NT2/D1 (cell line): ENCODE measurements at places on chromosomes 16 and 17.

- no peak for DNase-seq
Measured at GRCh38 chr16:9900576-9900975, 281.7 kb downstream of the GRIN2A start.

GRCh38 chr16:24939738-24940137 lies 75.4 kb downstream of the ARHGAP17 start:
- no peak for DNase-seq

GRCh38 chr16:11076259-11077018 lies 132.1 kb downstream of the CLEC16A start:
- no peak for DNase-seq

GRCh38 chr16:80667925-80668324 lies 127.1 kb downstream of the DYNLRB2 start:
- DNase-seq, result no peak

- peak; percentile 66 for DNase-seq
Measured at GRCh38 chr17:29219378-29220047, 27.1 kb upstream of the CRYBA1 start.

DNA sequence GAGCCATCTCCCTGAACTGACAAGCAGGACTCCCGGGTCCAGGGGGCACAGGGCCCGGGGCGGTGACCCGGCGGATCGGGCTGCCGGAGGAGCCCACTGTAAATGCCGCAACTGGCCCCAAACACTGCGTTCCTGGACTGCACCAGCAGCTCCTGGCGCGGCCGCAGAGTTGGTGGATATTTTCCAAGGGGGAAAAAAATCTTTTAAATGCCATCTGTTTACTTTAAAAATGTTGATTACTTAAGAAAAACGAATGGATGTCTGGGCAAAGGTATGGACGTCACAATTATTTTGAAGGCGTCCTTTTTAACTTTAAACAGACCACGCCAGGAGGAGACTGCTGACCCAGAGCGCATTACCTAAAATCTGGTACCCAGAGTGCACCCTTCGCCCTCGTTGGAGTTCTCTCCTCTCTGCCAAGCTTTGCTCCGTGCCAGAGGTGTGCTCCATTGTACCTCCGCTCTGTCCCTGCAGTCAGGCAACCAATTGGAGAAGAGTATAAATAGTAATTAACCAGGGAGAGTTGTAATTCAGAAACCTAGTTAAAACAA lies 3.4 kb downstream of the HS3ST3B1 start:
- DNase-seq, result no peak

- no peak for DNase-seq
Measured at GRCh38 chr17:43823350-43824084, 9.4 kb downstream of the MPP3 start.

DNA sequence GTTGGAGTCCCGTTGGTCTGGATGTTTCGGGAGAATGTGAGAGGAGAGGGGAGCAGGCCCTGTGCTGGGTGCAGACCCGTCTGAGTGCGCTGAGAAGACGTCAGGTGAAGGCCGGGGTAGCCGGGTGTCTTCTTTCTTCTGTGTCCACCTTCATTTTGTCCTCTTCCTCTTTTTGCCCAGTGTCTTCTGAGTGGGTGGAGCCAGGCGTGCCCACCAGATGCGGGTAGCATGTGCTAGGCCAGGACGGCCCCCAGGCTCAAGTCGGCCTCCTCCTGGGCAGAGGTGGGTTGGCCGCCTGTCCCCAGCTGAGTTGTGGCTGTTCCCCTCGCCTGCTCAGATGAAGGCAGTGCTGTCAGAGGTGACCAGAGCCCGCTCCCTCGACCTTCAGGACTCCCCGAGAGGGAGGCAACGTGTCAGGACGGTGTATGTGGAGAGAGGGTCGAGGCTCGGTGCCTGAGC lies 3.5 kb downstream of the METRNL start:
- DNase-seq, result no peak

- no peak for DNase-seq
Measured at GRCh38 chr17:51647067-51647466, 386.7 kb downstream of the UTP18 start.

GRCh38 chr16:50602531-50603205 lies 54.5 kb downstream of the NKD1 start:
- no peak for DNase-seq

GRCh38 chr17:37605081-37605480 lies 4.1 kb downstream of the SYNRG start:
- DNase-seq, result no peak

DNA sequence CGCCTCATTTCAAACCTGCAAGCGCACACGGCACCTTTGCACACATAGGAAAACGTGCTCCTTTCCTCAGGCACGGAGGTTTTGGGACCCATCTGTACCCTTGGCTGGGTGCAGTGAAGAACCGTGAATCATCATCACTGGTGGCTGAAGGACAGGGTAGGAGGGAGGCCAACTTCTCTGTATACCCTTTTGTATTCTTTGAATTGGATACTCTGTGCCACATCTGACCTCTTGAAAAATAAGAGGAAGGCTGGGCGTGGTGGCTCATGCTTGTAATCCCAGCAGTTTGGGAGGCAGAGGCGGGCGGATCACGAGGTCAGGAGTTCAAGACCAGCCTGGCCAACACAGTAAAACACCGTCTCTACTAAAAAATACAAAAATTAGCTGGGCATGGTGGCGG lies 11.7 kb downstream of the GPRC5B start:
- DNase-seq, result no peak

- no peak for DNase-seq
Measured at GRCh38 chr17:14593956-14594355, 293.1 kb downstream of the HS3ST3B1 start.

DNA sequence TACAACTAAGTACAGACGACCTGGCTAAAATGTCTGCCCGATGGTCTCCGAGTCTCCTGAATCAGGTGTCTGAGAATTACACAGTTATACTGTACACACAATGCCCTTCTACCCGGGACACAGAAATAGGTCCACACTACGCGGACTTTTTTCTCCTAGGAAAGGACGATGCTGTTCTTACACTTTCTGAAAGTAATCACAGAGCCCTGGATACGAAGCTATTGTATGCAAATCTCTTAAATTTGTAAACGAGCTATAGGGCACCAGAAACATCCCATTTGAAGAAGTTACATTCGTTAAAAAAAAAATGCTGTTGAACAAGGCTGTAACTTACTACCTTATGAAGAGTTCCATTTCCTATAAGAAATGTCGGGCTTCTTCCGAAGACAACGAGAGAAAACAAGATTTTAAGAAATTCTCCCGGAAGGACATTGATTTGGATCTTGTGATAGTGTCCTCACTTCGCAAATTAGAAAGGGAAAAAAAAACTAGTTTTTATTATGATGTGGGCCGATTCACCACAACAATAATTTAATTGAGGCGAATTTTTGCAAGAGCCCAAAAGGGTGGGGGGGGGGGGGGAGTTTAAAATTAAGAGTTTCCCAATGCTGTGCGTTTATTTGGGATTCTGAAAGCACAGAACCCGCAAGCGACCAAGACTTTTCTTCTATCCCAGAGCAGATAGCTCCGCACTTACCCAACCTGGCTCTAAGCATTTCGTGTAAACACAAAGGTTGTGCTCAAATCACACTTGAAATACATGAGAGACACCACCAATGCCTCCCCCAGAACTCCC lies 1.5 kb upstream of the SOX9 start:
- DNase-seq, result no peak

DNA sequence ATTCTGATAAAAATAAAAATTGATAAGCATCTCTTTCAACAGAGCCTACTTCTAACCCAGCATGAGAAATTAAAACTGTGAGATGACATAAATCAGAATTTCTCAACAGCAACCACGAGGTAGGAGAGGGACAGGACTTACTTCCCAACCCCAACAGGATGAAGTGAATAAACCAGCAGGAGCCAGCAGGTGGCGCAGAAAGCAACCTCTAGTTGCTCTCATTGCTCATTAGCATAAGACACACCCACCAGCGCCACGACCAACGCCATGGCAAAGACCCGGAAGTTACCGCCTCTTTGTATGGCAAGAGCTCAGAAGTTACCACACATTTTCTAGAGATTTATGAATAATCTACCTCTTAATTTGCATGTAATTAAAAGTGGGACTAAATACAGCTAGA lies 189.4 kb upstream of the CDH8 start:
- peak; percentile 64 for DNase-seq

DNA sequence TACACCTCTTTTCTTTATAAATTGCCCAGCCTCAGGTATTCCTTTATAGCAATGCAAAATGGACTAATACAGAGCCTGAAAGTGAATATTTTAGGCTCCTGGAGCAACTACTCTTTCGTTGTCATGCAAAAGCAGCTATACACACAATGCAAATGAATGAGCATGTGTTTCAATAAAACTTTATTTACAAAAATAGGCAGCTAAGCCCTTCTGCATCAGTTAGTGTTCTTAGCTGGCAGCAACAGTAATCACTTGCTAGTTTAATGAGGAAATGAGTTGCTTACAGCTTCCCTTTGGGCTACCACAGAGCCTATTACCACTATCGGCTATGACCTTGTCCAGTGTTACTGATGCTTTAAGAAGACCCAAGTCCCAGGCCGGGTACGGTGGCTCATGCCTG lies 402.9 kb downstream of the XYLT1 start:
- DNase-seq, result no peak

DNA sequence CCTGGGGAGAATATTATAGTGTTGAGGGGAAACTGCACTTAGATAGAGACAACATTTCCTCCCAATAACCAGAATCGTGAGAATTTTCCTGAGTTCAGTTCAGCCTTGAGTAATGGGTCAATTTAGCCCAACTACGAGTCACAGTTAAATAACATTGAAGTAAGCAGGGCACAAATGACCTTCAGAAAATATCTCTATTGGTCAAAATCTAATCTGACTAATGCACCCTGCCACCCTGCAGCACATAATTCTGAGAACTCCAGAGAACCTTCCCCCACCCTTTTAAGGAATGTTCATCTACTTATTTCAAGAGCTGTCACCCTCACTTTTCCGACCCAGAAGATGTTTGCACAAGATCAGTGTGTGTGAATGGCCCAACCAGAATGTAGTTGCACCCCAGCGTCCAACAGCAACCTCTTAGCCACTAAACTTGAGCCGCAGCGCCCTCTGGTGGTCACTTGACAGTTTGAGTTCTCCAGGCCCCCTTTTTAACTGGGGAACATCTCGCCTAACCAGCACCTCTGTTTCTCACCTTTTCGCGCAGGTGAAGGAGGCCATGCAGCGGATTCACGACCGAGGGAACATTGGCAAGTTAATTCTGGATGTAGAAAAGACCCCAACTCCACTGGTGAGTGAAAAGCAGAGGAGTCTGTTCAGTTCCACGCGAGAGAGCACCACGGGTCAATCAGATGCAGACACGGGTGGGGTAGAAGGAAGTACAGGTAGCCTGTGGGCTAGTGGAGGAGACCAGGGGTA lies 50.9 kb upstream of the CLEC3A start:
- peak; percentile 87 for DNase-seq

DNA sequence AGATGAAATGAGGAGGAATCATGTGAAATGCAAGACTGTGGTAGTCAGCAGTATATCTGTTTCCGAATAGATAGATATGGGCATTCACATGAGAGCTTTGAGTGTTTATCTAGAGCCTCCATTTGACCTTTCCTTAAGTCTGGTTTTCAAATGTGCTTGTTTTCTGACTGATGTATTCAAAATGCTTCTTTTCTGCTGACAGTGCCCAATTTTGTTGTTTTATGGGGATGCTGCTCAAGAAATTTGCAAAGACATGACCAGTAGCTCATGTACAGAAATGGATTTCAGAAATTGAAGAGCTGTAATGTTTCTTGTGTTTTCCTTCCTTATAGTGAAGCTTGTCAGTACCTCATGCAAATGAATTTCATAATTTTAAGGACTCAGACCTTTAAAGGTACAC lies 903.4 kb upstream of the CDH8 start:
- DNase-seq, result no peak

DNA sequence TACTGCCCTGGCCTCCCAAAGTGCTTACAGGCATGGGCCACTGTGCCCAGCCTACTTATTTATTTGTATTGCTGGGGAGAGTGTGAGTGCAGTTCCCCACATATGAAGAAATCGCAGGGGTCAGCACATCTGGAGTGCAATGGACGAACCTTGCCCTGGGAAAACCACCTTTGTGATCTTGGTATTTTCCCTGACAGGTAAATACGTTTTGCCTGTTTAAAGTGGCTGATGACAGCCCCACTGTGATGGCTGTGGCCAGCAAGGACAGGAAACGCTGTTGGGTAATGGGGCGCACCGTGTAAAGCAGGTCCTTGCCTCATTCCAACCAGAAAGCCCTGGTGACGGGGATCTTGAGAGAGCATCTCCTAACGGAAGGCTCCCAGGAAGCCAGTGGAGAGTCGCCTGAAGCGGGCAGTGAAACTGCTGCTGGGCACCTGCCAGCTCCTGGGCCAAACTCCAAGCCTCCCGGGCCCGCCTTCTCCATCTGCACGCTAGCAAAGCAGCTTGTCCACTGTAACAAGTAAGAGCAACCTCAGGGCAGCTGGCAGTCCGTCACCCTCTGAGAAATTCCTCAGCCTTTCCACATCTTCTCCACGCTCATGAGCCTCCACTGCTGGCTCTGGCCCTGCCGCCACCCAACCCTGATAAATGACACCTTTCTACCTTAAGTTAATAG lies 17.5 kb downstream of the EMC8 start:
- DNase-seq, result no peak

- DNase-seq, result peak; percentile 74
Measured at GRCh38 chr16:51538707-51539498, 387.8 kb upstream of the SALL1 start.

GRCh38 chr16:58102665-58103392 lies 26.4 kb downstream of the CFAP20 start:
- DNase-seq, result no peak

GRCh38 chr17:70493277-70493874 lies 324.0 kb downstream of the KCNJ2 start:
- DNase-seq, result no peak

GRCh38 chr16:29124828-29125227 lies 140.0 kb downstream of the LAT start:
- no peak for DNase-seq

DNA sequence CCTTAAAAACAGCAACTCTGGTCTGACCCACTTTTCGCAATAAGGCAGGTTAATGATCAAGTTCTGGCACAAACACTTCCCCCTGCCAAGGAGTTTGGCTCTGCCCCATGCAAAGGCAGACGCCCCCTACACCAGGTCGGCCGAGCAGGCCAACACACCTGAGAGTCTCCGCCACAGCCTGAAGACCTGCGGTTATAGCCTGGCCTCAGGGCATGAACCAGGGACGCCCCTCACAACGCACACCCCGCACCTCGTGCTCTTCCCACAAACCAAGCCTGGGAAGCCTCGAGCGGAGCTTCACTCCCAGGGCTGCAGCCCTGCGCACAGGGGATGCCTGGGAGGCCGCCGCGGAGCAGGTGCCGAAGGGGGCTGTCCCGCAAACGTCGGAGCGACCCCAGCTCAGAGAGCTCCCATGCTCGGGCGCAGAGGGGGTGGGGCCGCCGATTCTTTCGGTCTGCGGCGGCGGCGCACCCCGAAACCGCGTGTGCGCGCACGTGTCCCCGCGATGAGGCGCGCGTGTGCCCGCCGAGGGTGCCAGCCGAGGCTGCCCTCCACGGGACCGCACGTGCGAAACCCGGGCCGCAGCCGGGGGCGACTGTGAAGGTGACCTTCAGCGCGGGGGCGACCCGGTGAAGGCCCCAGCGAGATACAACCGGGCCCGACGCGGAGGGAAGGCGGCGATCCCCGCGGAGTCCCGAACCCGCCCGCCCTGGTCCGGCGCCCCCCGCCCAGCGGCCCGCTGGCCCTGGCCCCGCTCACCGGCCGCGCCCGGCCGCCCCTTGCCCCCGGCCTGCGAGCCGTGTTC lies 559 bp downstream of the CLUH start:
- no peak for DNase-seq
